ENCODE measurements at places on chromosomes 4 and X.

DNA sequence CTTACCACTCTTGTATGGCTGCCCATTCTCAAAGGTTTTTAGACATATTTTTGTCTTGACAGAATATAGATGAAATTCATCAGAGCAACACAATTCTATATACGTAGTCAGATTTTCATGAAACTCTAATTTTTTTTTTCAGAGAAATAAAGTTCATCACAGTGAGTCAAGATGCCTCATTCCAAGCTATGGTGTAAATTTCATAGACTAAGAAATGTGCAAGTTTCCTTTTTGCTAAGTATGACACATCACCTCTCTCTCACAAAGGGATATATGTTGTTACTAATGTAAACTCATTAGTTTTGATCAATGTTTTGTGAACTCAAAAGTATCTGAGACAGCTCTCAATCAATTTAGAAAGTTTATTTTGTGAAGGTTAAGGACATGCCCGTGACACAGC is 60.4 kb upstream of the ATXN3L start:
- no peak for DNase-seq

DNA sequence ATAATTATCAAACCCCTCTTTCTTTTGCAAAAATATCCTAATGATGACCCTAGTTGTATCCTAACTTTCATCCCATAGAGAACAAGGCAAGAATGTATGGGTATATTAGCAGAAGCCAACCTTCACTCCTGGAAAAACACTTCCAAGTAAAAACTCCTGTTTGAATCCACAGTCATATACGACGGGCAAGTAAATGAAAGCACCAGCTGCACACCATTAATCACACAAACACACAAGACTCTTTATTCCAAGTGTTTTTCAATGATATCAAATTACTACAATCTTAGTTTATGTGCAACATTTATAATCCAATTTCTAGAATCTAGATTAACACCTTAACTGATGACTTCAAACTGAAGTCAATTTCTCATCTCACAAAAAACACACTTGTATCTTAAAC is 22.9 kb downstream of the ACSL4 start:
- DNase-seq: no peak

DNA sequence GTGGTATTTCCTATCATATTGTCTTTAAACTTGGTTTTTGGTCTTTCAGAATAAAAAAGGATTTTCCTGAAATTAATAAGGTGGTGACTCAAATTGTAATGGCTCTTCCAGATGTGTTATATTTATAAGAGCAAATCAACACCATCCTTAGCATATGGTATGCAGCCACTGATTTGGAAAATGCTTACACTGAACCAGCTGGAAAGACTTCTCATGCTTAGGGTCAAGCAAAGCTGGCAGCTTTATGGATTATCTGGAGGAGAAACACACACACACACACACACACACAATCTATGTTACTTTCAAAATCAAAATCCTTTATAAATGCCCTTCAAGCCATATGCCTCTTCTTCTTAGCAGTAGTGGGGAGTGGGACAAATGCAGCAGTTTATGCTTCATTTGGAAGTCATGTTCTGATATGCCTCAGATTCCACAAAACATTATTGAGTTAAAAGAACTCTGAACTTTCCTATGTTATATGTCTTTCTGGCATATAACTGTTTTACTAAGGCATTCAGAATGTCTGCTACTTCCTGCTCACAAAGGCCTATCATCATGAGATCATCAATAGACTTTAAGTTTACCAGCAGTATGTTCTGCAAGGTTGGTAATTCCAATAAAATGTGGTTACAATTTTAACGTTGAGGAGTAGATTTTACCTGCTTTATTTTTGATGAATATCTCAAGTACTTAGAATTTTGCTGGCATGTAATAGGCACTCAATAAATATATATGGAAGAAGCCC is 72.9 kb upstream of the PRDM5 start:
- no peak for DNase-seq

- no peak for DNase-seq
These were observed 58.1 kb downstream of the FAM114A1 start for GRCh38 chr4:38925492-38926413.

- no peak for DNase-seq
These were observed 53.4 kb downstream of the GABRB1 start for GRCh38 chr4:47084795-47085194.

GRCh38 chr4:2249526-2250356 is 7.8 kb upstream of the HAUS3 start:
- DNase-seq: peak; percentile 16

DNA sequence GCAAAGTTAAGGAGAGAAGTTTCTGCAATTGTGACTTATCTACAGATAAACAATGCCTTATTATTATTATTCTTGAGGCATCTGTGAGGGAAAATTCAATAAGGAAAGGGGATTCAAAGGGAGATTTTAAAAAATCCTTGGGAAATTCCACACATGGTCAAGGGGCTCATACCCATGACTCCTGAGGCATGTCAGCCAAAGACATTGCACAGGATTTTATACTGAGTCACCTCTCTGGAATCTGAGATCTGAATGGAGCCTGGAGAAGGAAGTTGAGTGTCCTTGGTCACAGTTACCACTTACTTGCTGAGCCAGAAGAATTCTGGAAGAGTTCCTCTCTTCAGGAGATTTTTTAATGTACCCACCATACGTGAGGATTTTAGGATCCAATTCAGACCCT is 14.4 kb upstream of the CXCL8 start:
- DNase-seq: no peak

GRCh38 chr4:118790544-118790943 is 45.4 kb downstream of the SEC24D start:
- DNase-seq: no peak

DNA sequence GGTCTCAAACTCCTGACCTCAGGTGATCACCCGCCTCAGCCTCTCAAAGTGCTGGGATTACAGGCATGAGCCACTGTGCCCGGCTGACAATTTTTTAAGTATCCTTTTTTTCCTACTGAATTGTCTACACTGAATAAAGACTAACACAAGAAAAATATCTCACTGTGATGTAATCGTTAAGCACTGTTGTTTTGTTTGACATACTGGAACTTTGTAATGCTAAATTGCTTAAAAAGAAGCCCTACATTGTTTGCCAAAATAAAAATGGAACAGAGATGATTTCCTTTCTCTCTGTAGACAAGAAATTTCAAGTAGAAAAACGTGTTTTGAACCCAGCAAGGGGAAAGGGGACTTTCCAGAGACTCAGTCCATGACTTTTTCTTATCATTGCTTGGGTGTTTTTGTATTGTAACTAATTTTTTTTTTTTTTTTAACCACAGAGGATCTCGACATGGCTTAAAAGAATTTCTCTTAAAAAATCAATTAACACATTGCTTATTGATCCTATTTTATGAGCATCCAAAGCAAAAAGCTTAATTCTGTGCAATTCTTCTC is 74.9 kb downstream of the TMEM156 start:
- no peak for DNase-seq

GRCh38 chr4:175772170-175772705 is 39.8 kb downstream of the GPM6A start:
- DNase-seq: no peak

DNA sequence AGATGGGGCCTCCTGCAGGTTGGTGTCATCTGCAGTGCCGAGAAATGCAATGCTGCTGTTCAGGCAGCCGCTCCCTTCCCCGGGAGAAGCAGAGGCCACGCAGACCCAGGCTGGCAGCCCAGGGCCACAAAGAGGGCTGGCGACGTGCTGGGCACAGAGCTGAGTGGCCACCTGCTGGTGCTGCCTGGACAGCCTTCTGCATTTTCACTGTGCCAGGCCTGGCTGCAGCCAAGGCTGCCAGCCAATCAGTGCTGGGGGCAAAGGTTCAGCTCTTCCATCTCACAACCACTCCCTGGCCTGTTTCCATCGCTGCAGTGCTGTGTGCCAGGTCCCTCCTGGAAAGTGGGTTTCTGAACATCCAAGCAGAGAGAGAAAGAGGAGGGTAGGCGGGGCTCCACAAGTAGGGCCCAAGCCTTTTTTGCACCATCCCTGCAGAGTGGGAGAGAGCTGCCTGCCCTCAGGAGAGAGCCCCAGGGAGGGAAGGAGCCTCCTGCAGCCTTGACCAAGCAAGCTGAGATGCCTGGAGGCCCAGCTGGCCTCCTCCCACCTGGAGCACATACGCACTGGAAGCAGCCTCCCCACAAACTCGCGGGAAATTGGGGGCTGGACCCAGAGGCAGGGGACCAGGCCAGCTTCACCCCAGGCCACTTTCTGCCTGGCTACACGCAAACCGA is 20.1 kb downstream of the ADRA2C start:
- DNase-seq: no peak

GRCh38 chr4:98602270-98602669 is 56.1 kb downstream of the TSPAN5 start:
- DNase-seq: no peak

GRCh38 chr4:36399762-36400353 is 118.4 kb downstream of the DTHD1 start:
- no peak for DNase-seq

- DNase-seq: no peak
These were observed 38.0 kb downstream of the MOB1B start for GRCh38 chr4:70940134-70940533.

DNA sequence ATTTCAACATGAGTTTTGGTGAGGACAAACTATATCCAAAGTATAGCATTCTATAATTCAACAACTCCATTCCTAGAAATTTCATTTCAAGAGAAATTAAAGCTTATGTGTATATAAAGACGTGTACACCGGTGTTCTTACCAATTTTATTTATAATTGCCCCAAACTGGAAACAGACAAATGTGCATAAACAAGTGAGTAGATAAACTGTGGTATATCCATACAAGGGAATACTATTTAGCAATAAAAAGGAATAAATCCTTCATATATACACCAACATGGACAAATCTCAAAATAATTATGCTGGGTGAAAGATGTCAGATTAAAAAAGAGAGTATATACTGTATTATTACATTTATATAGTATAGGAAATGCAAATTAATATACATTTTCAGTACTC is 19.9 kb downstream of the HNRNPH2 start:
- no peak for DNase-seq

GRCh38 chrX:43882294-43882681 is at the start of gene MAOB:
Gene MAOB (minus strand): TSS chrX:43882450. CDS start chrX:43882299, 151 bp downstream.
- peak; percentile 26 for DNase-seq

- DNase-seq: no peak
These were observed 116.7 kb downstream of the SPCS3 start for GRCh38 chr4:176436293-176436973.

DNA sequence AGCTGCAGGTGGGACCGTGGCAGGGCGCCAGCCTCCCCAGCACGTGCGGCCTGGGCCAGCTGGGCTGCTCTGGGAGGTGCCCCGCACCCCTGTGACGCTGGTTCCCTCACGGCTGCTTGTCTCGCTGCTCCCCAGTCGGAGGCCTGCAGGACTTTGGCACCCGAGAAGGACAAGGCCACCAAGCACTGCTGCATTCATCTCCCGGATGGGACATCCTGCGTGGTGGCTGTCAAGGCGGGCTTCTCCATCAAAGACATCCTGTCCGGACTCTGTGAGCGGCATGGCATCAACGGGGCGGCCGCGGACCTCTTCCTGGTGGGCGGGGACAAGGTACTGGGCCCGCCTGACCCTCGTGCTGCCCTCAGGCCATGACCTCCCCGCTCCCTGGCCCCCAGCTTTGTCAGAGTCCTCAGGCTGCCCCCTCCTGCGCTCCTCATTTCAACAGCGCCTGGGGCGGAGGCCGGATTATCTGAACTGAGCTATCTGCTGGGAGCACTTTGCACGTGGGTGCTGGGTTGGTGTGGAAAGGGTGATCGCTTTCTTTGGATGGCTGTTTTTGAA is 19.4 kb upstream of the HGFAC start:
- DNase-seq: peak; percentile 8

DNA sequence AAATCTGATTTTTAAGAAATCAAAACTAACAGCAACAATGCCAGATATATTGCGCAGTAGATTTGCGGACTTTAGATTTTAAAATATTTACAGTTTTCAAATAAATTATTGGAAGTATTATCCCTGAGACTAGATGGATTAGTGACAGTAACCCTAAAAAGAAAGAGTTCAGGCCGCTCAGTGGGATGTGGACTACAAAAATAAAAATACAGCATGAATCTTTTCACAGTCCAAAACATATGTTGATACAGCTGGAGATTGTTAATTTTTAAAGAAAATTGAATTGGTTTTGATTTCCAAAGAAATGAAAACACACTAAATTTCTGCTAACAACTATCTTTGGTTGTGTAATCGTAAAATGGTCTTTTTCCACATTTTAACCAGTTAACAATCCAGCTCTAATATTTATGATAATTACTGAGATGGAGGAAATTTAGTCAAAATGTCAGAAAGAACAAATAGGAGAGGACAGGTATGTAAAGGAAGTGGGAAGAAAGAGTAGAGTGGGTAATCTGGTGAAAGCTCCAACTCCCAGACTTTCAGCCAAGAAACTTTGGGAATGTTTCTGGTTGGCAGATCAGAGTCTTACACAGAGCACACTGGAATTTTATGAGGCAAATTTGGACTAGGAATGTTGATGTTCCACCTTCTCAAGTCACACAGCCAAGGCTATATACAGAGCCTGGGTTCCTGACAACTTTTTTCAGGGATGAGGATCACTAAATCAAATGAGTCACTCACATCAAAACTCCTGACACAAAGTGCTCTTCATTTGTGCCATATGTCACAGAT is 15.1 kb downstream of the C4orf36 start:
- no peak for DNase-seq

All from glutamatergic neuron (in vitro differentiated cells).